ENCODE measurements at places on chromosomes 7 and 10. TPM values are rescaled to one million over a fixed set of nuclear protein-coding genes. Genes with fewer than 3 reads are reported as not detected.

- peaks cover 14% of the 10 kb centered on the region for H3K4me1 ChIP-seq
- no peaks in the 10 kb centered on the region for H3K36me3 ChIP-seq
- peak; percentile 67 for DNase-seq
- H3K4me3 ChIP-seq = 0 out of 2 replicates have a peak overlapping the region, but pooled peaks have one; percentile 35
- H3K27ac ChIP-seq = no peak overlapping the region
These were observed 3.9 kb downstream of the MYL10 start for GRCh38 chr7:101625031-101625791.

DNA sequence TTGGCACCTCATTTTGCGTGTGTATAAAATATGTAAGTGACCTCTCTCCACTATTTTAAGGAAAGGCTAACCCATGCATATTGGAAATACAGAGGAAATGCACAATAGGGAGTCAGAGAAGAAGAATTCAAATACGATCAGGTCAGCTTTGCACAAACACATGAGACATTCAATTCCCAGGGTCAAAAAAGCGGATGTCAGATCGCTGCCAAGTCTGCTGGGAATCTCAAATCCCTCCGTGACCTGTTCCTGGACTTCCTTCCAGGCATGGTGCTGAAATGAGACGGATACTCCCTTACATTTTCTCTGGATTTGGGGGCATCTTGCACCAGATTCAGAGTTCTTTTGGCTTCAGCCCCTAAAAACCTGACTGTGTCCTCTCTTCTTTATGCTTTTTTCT, 91.9 kb upstream of the PRKCQ start:
- DNase-seq = no peak
- H3K27me3 ChIP-seq = no peaks in the 10 kb centered on the region
- H3K4me3 ChIP-seq = no peak overlapping the region
- H3K4me1 ChIP-seq = no peaks in the 10 kb centered on the region
- H3K27ac ChIP-seq = no peak overlapping the region

- H3K36me3 ChIP-seq = no peaks in the 10 kb centered on the region
- no peak overlapping the region for H3K4me3 ChIP-seq
- DNase-seq = no peak
- H3K4me1 ChIP-seq = no peaks in the 10 kb centered on the region
- H3K27ac ChIP-seq = no peak overlapping the region
These were observed 72.0 kb downstream of the GOLGA7B start for GRCh38 chr10:97921581-97922021.

DNA sequence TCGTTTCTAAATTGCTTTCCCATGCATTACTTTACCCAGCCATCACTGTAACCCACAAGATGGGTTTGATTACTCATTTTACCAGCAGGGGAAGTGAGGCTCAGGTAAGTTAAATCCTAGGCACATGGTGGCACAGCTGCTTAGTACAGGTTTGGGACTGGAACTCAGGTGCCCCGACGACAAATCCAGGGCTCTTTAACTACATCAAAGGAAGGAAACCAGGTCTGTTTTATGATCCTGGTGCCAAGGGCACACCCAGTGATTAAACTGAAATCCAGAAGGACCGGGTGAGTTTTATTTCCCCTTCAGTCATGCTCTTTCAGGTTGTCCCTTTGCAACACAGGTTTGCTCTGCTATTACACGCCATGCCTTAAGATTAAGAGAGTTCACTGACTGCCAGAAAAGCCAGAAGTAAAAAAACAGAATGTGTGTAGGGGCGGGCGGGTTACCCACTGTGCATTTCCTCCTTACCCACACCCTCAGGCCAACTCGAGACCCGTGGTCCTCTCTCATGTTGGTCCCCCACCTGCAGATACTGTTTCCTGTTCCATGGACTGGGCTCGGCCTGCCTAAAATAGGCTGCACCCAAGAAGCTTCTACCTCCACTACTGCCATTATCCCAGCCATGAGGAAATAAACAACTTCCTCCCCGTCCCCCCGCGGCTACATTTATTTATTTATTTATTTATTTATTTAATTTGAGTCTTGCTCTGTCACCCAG, 55.1 kb upstream of the KDM7A start:
- H3K36me3 ChIP-seq = no peaks in the 10 kb centered on the region
- H3K27ac ChIP-seq = peak overlapping the region; percentile 47
- peaks cover 14% of the 10 kb centered on the region for H3K27me3 ChIP-seq
- peaks cover 13% of the 10 kb centered on the region for H3K4me1 ChIP-seq
- H3K4me3 ChIP-seq = peak overlapping the region; percentile 82

GRCh38 chr7:157224627-157225026, 85.9 kb downstream of the UBE3C start:
- no peaks in the 10 kb centered on the region for H3K27me3 ChIP-seq
- H3K4me1 ChIP-seq = no peaks in the 10 kb centered on the region
- no peak overlapping the region for H3K4me3 ChIP-seq
- no peak overlapping the region for H3K27ac ChIP-seq

NEUROG3 gene
- polyA plus RNA-seq = not detected

DNA sequence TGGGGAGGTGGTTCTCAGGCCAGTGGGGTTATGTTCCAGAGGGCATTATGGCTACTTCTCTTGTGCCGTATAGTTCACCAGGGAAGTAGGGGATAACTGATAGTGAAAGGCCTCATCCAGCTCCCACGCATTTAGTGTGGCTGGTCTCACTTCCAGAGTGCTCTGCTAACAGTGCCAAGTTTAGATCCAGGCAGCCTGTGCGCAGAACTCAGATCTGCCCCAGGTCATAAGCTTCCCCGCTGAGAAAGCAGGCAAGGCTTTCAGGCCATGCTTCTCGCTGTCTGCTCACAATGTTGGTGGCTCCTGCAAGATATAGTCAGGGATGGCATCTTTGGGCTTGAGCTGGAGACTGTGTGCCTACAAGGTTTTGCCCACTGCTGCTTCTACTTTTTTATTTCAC, 11.3 kb downstream of the AGK start:
- DNase-seq = no peak
- no peak overlapping the region for H3K4me3 ChIP-seq
- H3K4me1 ChIP-seq = peaks cover 3% of the 10 kb centered on the region
- H3K27ac ChIP-seq = no peak overlapping the region

DNA sequence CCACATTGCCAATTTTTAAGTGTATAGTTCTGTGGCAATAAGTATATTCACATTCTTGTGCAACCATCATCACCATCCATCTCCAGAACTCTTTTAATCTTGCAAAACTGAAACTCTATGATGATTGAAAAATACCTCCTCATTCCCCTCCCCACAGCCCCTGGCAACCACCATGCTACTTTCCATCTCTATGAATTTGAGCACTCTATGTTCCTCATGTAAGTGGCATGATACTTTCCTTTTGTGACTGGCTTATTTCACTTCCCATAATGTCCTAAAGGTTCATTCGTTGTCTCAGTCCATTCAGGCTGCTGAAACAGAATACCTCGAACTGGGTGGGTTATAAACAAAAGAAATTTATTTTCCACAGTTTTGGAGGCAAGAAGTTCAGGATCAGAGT, 23.4 kb upstream of the EGR2 start:
- H3K27ac ChIP-seq = no peak overlapping the region
- H3K27me3 ChIP-seq = no peaks in the 10 kb centered on the region
- DNase-seq = no peak
- H3K36me3 ChIP-seq = no peaks in the 10 kb centered on the region
- no peak overlapping the region for H3K4me3 ChIP-seq
- H3K4me1 ChIP-seq = no peaks in the 10 kb centered on the region

CFAP69 gene
- polyA plus RNA-seq = 4.9 TPM

CALHM1 gene
- 0.11 TPM for polyA plus RNA-seq

ZPBP gene
- polyA plus RNA-seq = not detected

HBP1 gene
- 36.0 TPM for polyA plus RNA-seq

ASB10 gene
- not detected for polyA plus RNA-seq

GRCh38 chr10:75899816-75900390, 468.5 kb downstream of the LRMDA start:
- no peaks in the 10 kb centered on the region for H3K36me3 ChIP-seq
- H3K4me3 ChIP-seq = no peak overlapping the region
- no peak overlapping the region for H3K27ac ChIP-seq
- no peak for DNase-seq
- no peaks in the 10 kb centered on the region for H3K27me3 ChIP-seq

TPST1 gene
- polyA plus RNA-seq = 8.8 TPM

DNA sequence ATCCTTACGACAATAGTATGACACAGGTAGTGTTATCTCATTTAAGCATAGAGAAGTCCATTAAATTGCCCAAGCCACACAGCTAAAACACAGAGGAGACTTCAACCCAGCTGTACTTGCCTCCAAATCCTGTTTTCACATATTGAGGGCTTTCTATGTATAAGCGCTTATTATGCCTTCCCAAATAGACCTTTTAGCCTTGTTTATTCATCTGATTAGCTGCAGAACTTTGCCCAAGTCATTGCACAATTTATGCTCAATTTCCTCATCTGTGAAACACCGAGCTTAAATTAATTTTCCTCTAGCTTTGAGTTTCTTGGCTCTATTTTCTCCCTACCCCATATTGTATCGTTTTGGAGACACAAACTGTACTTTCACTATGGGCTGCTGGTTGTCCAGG, 15.5 kb downstream of the NPS start:
- H3K36me3 ChIP-seq = no peaks in the 10 kb centered on the region
- no peak overlapping the region for H3K27ac ChIP-seq
- no peak for DNase-seq

- no peaks in the 10 kb centered on the region for H3K27me3 ChIP-seq
- no peak overlapping the region for H3K4me3 ChIP-seq
- no peaks in the 10 kb centered on the region for H3K36me3 ChIP-seq
- DNase-seq = no peak
These were observed 68.7 kb downstream of the MBL2 start for GRCh38 chr10:52703898-52704297.

OR6V1 gene
- not detected for polyA plus RNA-seq

- no peak overlapping the region for H3K4me3 ChIP-seq
- peaks cover 13% of the 10 kb centered on the region for H3K4me1 ChIP-seq
- H3K27ac ChIP-seq = no peak overlapping the region
- 0 out of 2 replicates have a peak, but pooled peaks cover 4% of the 10 kb centered on the region for H3K27me3 ChIP-seq
- no peaks in the 10 kb centered on the region for H3K36me3 ChIP-seq
These were observed 10.1 kb upstream of the LEP start for GRCh38 chr7:128231021-128231420.

GRCh38 chr7:76272851-76273497, 29.5 kb upstream of the HSPB1 start:
- peak overlapping the region; percentile 52 for H3K27ac ChIP-seq
- 0 out of 2 replicates have a peak, but pooled peaks cover 4% of the 10 kb centered on the region for H3K27me3 ChIP-seq
- H3K4me3 ChIP-seq = peak overlapping the region; percentile 41

ABCB1 gene
- 0.53 TPM for polyA plus RNA-seq

DNA sequence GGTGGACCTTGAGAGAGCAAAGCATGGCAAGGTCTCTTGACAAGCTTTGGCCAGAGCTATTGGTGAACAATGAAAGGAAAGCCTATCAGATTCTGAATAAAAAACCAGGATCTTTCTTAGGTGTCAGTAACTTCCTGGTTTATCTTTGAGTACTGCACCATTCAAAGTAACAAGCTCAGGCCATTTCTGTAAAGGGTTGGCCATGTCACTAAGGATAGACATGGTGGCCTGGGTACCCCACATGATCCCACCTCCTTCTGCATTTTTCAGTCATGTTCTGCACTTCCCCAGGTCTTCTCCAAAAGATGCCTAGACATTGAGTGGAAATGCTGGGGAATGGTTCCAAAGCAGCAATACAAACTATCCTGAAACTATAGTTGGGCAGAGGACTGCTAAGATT, 242.0 kb downstream of the ARHGAP12 start:
- H3K4me1 ChIP-seq = no peaks in the 10 kb centered on the region
- H3K27me3 ChIP-seq = no peaks in the 10 kb centered on the region
- no peaks in the 10 kb centered on the region for H3K36me3 ChIP-seq
- no peak overlapping the region for H3K27ac ChIP-seq

PAPSS2 gene
- polyA plus RNA-seq = 12.9 TPM

GRCh38 chr10:4361581-4361980, 464.4 kb upstream of the AKR1E2 start:
- no peak overlapping the region for H3K4me3 ChIP-seq
- no peak overlapping the region for H3K27ac ChIP-seq
- H3K36me3 ChIP-seq = no peaks in the 10 kb centered on the region

BEND7 gene
- 3.7 TPM for polyA plus RNA-seq

CTNNA3 gene
- 0.71 TPM for polyA plus RNA-seq

DNA sequence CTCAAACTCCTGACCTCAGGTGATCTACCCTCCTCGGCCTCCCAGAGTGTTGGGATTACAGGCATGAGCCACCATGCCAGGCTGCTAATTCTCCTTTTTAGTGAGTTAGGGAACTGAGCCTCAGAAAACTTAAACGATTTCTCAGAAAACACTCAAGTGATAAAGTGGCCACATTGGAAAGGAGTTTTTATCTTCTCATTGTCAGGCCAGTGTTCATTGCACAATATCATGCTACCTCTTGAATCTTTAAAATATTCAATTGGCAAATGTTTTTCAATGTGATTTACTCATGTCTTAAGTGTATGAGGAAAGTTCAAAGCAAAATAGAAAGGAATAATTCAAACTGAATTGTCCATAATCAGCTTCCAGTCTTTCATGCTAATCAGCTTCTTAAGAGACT, 80.7 kb downstream of the ITGB8 start:
- no peak overlapping the region for H3K27ac ChIP-seq
- H3K27me3 ChIP-seq = no peaks in the 10 kb centered on the region
- peaks cover 6% of the 10 kb centered on the region for H3K4me1 ChIP-seq
- no peak for DNase-seq
- H3K36me3 ChIP-seq = no peaks in the 10 kb centered on the region

GRCh38 chr10:95601116-95601719, 40.0 kb upstream of the SORBS1 start:
- H3K4me3 ChIP-seq = no peak overlapping the region
- peak; percentile 98 for DNase-seq
- no peaks in the 10 kb centered on the region for H3K27me3 ChIP-seq
- no peak overlapping the region for H3K27ac ChIP-seq

GPR15LG gene
- not detected for polyA plus RNA-seq

GRCh38 chr10:101901340-101901739, 57.7 kb upstream of the KCNIP2 start:
- H3K27ac ChIP-seq = no peak overlapping the region
- no peaks in the 10 kb centered on the region for H3K27me3 ChIP-seq
- H3K36me3 ChIP-seq = no peaks in the 10 kb centered on the region
- no peak overlapping the region for H3K4me3 ChIP-seq
- peak; percentile 62 for DNase-seq

DNA sequence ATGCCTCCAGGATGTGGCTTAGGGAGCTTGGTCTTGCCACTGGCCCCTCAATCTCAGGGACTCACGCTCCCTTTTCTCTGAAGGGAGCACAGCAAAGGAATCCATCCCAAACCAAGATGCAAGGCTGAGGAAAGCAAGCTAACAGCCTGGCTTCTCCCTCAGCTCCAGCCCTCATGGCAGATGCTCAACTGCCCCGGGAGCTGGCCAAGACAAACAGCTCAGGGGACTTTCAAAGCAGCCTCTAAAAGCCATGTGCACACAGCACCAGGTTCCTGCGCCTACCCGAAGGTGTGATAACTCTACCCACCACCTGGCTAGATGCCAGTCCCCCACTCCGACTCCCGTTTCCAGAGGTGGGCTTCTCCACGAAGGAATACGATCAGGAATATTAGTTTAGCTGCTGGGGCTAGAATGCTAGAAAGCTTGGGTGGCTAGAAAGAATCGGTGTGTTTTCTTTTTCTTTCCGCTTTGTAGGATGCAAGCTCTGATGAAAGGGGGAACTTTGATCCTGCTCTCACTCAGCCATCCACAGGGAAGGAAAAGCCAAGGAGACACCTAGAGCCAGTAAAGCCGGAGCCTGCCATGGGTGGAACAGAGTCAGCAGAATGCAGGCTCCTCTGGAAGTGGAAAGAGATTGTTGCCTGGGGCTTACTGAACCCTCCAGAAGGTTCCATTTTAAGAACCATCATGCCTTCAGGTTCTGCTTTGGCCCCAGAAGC, 89.0 kb upstream of the FGFR2 start:
- H3K4me1 ChIP-seq = peaks cover 10% of the 10 kb centered on the region
- DNase-seq = no peak
- no peaks in the 10 kb centered on the region for H3K36me3 ChIP-seq
- H3K27me3 ChIP-seq = no peaks in the 10 kb centered on the region
- no peak overlapping the region for H3K27ac ChIP-seq

GRCh38 chr10:127527891-127528290, 21.2 kb upstream of the NPS start:
- no peak overlapping the region for H3K4me3 ChIP-seq
- H3K27ac ChIP-seq = no peak overlapping the region
- H3K36me3 ChIP-seq = no peaks in the 10 kb centered on the region
- peaks cover 6% of the 10 kb centered on the region for H3K4me1 ChIP-seq
- no peak for DNase-seq

Data from GM23338 (cell line).